ENCODE measurements at places on chromosomes 6 and 20.

GRCh38 chr6:136102991-136103688, 147.0 kb downstream of the MTFR2 start:
- no peak for DNase-seq

- DNase-seq, result no peak
Measured at GRCh38 chr6:118542184-118542952, 5.7 kb upstream of the PLN start.

- no peak for DNase-seq
Measured at GRCh38 chr6:79764747-79765146, 133.6 kb downstream of the SH3BGRL2 start.

DNA sequence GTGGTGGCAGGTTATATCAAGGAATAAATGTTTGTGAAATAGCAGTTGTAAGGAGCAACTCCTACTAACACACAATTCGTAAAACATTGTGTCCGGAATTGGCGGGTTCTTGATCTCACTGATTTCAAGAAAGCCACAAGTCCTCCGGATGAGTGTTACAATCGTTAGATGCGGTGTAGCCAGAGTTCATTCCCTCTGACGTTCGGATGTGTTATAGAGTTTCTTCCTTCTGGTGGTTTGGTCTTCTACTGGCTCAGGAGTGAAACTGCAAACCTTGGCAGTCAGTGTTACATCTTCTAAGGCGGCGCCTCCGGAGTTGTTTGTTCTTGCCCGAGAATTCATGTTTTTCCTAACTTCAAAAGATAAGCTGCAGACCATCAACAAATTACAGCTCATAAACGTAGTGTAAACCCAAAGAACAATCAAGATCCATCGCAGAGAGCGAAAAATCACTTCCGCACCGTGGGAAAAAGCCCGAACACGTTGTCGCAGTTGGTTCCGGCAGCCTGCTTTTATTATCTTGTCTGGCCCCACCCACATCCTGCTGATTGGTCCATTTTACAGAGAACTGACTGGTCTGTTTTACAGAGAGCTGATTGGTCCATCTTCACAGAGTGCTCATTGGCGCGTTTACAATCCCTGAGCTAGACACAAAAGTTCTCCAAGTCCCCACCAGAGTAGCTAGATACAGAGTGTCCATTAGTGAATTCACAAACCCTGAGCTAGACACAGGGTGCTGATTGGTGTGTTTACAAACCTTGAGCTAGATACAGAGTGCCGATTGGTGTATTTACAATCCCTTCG, 58.2 kb downstream of the TRIM27 start:
- DNase-seq, result no peak

- no peak for DNase-seq
Measured at GRCh38 chr6:72639920-72640614, 18.2 kb downstream of the KCNQ5 start.

DNA sequence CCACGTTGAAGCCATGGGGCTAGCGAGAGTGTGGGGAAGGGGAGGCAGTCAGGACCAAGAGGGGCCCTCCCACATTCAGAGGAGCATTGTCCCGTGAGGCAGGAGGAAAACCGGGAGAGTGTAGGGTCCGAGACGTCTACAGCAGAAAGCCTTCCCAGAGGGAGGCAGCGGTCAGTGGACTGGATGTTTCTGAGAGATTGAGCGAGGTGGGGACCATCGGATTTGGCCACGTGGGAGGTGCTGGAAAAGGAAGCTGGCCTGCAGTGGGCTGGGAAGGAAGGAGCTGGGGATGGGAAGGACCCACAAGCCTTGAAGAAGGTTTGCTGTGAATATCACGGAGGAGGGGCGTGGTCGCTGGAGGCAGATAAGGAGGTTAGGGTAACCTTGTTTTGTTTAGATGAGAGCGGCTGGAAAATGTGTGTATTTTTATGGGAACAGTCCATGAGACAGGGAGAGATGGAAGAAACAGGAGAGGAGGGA, 119.0 kb upstream of the RNF24 start:
- no peak for DNase-seq

- no peak for DNase-seq
Measured at GRCh38 chr20:33183312-33183711, 15.4 kb downstream of the BPIFA2 start.

GRCh38 chr20:54073288-54073687, 2.9 kb upstream of the BCAS1 start:
- no peak for DNase-seq

GRCh38 chr6:168095716-168096250, 16.8 kb upstream of the FRMD1 start:
- DNase-seq, result no peak

- no peak for DNase-seq
Measured at GRCh38 chr6:134686071-134686470, 263.8 kb downstream of the ALDH8A1 start.

- DNase-seq, result no peak
Measured at GRCh38 chr6:166045173-166045859, 122.3 kb downstream of the TBXT start.

DNA sequence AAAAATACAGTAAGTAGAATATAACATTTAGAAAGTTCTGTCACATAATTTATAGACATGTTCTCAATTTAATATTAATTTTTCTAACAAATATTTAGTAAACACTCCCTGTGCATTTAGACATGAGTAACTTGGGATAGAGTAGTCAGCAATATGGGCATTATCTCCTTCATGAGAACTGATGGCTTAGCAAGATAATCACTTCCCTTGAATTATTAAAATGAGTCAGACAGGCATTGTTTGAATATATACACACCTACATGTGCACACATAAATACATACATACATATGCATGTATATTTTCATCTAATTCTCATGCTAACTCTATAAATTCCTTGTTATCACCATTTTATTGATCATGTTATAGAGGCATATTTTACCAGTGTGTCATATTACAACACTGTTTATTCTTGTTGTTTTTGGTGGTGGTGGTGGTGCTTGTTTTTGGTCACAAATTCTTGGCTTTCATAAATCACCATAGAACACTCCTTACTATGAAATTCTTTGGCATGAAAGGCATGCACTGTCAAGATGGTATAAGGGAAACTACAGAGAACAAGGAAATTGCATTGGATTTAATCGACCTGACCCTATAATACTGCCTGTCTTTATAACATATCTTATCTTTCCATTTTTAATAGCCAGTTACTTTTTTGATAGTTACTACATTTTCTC, 434.5 kb upstream of the MANEA start:
- DNase-seq, result no peak

- no peak for DNase-seq
Measured at GRCh38 chr6:90514496-90514895, 72.4 kb downstream of the MAP3K7 start.

- peak; percentile 27 for DNase-seq
Measured at GRCh38 chr6:53335224-53335994, 13.3 kb downstream of the ELOVL5 start.

DNA sequence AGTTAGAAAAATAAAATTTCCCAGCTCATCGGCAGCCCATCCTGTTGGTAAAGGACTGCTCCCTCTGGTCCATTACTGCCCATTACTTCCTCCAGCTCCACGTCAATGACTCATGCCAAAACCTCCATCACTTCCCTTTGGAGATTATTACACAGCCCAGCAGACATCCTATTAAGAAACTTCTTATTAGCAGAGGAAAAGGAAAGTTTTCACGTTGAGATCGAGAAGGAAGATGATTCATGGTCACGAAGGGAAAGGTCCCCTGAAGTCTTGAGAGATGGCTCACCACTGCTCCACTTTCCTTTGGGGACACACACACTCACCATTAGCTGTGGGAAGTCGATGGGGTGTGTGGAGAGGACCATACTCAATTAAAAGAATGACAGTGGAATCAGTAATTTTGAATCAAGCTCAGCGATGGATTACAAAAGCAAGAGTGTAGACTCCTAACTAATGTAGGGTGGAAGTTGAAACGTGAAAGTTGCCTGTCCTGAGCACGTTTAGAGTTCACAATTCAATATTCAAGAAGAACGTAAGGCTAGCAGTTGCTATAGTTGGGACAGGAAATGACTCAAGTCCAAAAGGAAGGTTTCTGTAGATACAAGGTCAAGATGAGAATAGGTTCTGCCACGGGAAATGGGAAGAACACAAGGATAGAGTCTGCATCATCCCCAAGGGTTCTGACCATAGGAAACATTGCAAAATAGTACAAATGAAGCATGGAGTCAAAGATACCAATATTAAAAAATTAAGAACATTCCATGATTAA, 21.6 kb downstream of the SASH1 start:
- DNase-seq, result no peak

- DNase-seq, result no peak
Measured at GRCh38 chr6:137472641-137473137, 21.5 kb downstream of the OLIG3 start.

DNA sequence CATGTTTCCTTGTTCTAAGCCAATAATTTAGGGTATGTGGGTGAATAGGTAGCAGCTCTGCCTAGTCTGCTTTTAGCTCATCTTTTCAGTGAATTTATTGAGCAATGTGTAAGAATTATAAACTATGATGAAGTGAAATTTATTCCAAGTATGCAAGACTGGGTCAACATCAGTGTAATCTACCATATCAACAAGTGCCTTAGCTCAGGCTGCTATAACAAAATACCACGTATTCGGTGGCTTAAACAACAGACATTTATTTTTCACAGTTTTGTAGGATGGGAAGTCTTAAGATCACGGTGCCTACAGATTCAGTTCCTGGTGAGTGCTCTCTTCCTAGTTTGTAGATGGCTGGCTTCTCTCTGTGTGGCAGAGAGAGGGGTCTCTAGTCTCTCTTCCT, 54.0 kb downstream of the LYRM2 start:
- no peak for DNase-seq

DNA sequence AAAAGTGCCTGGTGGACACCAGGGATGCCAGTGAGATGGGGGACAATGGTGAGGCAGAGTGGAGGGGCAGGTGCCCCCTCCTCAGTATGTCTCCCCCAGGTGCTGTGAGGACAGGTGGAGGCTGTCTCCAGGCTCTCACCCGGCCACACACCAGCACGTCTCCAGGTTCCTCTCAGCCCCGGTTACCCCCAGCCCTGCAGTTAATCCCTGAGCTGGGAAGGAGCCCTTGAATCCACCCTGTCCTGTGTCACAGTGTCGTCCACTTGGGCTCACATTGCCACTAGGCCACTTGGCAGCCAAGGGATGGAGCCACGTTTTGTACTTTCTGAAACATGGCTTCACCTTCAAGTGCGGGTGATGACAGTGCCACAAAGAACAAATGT, 21.7 kb upstream of the HLA-B start:
- DNase-seq, result no peak

DNA sequence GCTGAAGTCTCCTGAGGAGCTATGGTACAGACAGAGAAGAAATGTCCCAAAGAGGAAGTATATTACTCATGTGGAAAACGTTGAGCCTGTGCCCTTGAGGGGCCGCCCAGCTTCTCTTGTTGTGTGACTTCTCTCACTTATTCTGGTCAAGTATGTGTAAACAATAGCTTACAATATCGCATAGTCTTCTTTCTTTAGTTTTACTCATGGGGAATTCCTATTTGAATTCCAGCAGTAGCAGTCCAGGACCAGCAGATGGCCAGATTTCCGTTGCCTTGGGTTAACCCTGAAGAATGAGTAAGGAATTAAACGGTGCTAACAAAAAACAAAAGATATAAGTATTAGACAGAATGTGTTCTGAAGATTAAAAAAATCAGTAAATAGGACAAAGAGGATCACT, 522.0 kb upstream of the GJE1 start:
- no peak for DNase-seq

- DNase-seq, result peak; percentile 43
Measured at GRCh38 chr6:79077715-79078074, 359 bp downstream of the PHIP start.

- no peak for DNase-seq
Measured at GRCh38 chr6:167441715-167442206, 116.9 kb downstream of the TTLL2 start.

DNA sequence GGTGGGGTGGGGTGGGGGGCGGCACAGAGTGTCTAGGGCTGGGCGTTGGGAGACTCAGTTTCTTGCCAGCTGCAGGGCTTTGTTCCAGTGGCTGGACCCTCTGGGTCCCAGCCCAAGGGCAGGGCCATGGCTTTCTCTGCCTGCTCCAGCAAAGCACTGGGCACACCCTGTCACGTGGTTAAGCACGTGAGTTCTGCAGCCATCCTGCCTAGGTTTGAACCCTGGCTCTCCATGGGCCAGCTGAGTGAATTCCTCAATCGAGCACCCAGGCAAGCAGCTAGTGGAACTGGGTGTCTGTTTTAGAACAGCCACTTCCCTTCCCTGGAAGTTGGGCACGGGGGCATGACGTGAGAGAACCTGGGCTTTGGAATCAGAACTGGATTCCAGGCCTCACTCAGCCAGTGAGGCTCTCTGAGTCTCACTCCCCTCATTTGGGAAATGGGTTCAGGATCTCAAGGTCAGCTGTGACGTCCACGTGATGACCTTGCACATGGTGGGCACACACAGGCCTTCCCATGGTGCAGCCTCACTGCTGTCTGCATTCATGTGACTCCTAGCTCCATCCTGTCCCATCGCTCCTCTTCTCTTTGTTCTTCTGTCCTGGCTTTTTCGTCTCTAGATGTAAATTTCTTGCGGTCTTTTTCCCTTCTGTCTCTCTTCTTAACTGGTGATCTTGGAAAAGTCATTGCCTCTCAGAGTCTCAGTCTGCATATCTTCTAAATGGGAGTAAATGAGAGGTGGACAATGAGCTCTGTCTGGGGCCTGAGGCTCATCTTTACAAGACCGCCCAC, 45.9 kb downstream of the NOL4L start:
- no peak for DNase-seq

DNA sequence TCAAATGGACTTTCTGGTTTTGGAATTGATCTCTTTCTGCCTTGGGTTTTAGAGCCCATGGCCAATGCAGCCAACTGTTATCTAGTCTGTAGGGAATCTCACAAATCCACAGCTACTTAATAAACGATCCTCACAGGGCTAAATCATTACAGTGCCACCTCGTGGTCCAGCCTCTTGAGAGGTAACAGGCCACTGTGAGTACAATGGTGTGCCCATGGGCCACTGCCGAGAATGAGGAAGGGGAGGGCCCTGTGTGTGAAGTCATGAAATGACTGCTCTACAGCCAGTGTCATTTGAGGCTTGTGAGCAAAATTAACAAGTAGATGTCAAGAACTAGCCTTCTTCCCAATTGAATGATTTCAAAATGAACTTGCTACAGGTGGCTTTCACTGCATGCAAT, 54.3 kb upstream of the GMPR start:
- no peak for DNase-seq

- no peak for DNase-seq
Measured at GRCh38 chr6:15562977-15563376, 99.9 kb downstream of the DTNBP1 start.

- no peak for DNase-seq
Measured at GRCh38 chr6:133083248-133083967, 157.7 kb upstream of the EYA4 start.

DNA sequence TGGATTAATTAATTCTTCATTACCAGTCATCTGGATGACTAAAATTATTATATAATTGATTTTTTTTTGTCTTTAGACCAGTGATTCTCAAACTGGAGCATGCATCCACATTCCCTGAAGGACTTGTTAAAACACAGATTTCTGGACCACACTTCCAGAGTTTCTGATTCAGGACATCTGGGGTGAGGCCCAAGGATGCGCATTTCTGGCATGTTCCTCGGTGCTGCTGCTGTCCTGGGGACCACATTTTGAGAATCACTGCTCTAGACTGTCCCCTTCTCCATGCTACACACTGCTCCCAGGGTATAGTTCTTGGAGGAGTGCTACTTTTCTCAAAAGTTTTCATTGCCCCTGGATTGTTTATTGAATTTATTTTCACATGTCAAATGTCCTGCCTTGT, 145.0 kb downstream of the RNF144B start:
- no peak for DNase-seq
